Type B pancreatic cell (in vitro differentiated cells): ENCODE measurements at places on chromosomes 6 and 20.
A peak's percentile ranks its signal among the peaks of the same experiment; 100 is the strongest.

DNA sequence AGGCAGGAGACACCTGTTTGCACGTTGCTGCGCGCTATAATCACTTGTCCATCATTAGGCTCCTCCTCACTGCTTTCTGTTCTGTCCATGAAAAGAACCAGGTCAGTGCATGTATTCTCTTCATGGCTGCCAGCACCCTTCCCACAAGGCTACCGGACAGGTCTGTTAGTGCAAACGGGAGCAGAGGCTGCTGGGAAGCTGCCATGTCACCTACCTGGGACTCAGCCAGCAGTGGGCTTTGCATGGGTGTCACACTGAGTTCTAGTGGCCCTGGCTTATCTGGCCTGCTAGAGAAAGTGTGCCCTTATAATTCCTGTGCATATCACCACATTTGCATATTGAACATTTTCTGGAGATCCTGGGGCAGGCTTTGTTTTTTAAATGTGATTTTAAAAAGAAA is 24.8 kb downstream of the LYRM2 start:
- no peaks in the 10 kb centered on the region for H3K27me3 ChIP-seq
- H3K4me3 ChIP-seq = no peak overlapping the region
- no peak overlapping the region for H3K27ac ChIP-seq
- H3K36me3 ChIP-seq = peaks cover 11% of the 10 kb centered on the region
- no peaks in the 10 kb centered on the region for H3K4me1 ChIP-seq

DNA sequence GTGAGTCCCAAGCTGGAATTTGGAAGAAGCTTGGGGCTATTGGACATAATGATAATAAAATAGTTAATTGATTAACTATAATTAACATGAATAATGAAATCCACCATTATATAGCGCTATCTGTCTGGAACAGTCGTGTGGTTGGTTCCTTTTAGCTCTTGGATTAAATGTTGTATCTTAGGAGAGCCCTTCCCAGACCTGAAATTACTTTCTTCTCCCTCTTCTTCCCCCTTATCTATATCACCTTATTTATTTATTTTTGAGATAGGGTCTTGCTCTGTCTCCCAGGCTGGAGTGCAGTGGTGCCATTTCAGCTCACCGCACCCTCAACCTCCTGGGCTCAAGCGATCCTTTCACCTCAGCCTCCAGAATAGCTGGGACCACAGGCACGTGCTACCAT is 64.6 kb downstream of the NCOA3 start:
- H3K4me3 ChIP-seq = no peak overlapping the region
- DNase-seq = no peak
- H3K27me3 ChIP-seq = no peaks in the 10 kb centered on the region
- H3K36me3 ChIP-seq = peaks cover 10% of the 10 kb centered on the region
- peaks cover 16% of the 10 kb centered on the region for H3K4me1 ChIP-seq

- peaks cover 4% of the 10 kb centered on the region for H3K27me3 ChIP-seq
- H3K4me3 ChIP-seq = no peak overlapping the region
- no peaks in the 10 kb centered on the region for H3K36me3 ChIP-seq
- H3K4me1 ChIP-seq = peaks cover 37% of the 10 kb centered on the region
- DNase-seq = no peak
These were observed 65.8 kb downstream of the ADTRP start for GRCh38 chr6:11712760-11713159.

DNA sequence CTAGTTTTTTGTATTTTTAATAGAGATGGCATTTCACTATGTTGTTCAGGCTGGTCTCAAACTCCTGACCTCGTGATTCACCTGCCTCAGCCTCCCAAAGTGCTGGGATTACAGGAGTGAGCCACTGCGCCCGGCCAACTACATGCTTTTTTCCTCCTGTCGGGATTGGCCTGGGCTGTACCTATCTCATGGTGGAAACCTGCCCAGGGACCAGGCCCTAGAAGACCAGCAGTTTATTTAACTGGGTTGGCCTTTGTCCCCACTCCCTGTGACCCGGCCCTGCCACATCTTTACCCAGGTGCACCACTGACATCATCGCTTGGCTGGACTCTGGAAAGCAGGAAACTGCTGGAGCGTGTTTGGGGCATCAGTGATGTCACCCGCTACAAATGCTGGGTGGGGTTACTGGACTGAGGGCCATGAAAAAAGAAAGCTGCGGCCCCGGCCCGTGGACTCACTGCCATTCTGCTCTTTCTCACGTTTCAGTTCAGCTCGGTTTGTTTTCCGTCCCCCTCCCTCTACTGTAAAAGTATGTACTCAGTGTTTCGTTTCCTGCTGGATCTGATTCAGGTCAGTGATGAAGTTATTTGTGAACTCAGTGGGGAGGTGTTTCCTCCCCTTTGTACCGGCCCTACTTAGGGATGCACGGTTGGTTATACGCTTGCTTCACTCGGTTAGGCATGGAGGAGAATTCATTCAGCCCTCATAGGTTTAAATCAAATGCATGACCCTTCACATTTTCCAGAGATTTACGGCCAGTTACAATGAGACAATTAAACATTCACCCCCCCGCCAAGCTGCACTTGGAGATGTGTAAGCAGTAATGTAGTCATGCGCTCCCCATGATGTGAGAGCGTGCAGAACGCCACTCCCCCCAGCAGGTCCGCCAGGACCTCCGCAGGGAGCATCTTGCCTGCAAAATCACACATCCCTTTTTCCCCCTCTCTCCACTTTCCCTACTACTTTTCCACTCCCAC is 179.3 kb downstream of the MTHFD1L start:
- peak overlapping the region; percentile 76 for H3K4me3 ChIP-seq
- no peak for DNase-seq
- H3K27me3 ChIP-seq = no peaks in the 10 kb centered on the region
- H3K27ac ChIP-seq = peak overlapping the region; percentile 88

GRCh38 chr6:38218235-38218634 is 398.7 kb downstream of the ZFAND3 start:
- H3K36me3 ChIP-seq = peaks cover 7% of the 10 kb centered on the region
- H3K27ac ChIP-seq = no peak overlapping the region
- peaks cover 18% of the 10 kb centered on the region for H3K4me1 ChIP-seq
- no peak for DNase-seq

- no peak overlapping the region for H3K27ac ChIP-seq
- DNase-seq = no peak
- H3K4me3 ChIP-seq = no peak overlapping the region
- H3K36me3 ChIP-seq = no peaks in the 10 kb centered on the region
- H3K4me1 ChIP-seq = peaks cover 1% of the 10 kb centered on the region
These were observed 31.8 kb downstream of the ABRACL start for GRCh38 chr6:139060332-139060731.
